Amniotic stem cell (primary cell): ENCODE measurements at places on chromosomes 2 and 18.

DNA sequence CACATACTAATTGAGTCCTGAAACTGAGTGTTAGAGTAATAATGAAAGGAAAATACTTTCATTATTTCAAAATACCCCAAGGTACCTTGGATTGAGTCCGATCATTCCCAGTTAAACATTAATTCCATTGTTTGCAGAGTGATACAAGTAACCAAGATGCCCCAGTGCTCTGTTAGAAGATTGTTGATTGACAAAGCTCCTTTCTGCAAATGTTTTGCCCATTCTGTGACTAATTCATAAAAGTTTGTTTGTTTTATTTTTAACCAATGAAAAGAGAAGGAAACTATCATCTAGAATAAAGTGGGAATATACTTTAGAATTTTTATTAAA lies 124.0 kb downstream of the GULP1 start:
- DNase-seq, result no peak

DNA sequence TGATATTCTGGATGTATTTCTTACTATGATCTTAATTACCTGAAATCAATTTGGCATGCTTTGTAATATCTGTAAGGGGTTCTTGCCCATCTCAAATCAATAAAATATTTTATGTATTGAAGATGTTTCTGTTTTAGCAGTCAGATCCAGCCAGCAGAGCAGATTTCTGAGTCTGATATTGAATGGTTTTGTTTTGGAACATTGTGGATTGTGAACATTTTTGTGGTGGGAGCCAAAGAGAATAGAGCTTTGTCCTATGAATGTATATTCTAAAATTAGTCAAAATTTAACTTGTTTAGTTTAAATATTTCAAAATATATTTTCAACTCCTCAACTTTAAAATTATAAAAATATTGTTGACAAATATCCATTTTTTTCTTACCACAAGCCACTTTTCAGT lies 197.0 kb downstream of the UBE2E3 start:
- DNase-seq, result no peak

GRCh38 chr2:239002954-239003623 lies 155.2 kb downstream of the TWIST2 start:
- DNase-seq, result peak; percentile 50

DNA sequence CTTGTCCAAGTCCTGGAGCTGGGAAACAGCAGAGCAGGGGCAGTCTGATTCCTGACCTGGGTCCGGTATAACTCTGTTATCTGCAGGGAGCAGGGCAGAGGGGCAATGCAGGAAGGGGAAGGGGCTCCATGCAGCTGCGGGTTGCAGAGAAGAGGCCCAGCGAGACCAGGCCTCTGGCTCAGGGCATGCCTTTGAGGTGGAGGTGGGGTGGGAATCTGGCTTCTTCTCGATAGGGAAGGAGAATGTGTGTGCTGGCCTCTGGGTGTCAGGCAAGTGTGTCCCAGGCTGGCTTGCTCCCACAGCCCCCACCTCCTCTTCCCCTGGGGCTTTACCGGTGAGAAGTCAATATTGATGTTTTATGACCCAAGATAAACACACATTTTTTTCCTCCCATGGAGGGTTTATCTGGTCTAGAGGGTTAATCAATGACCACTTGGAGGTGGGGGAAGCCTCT lies 187.1 kb upstream of the HAAO start:
- no peak for DNase-seq

- peak; percentile 46 for DNase-seq
Measured at GRCh38 chr2:33441235-33441810, 35.1 kb upstream of the RASGRP3 start.

GRCh38 chr18:52093171-52093570 lies 246.8 kb upstream of the DCC start:
- DNase-seq, result no peak

GRCh38 chr18:22172594-22173049 lies 3.2 kb downstream of the GATA6 start:
- no peak for DNase-seq

DNA sequence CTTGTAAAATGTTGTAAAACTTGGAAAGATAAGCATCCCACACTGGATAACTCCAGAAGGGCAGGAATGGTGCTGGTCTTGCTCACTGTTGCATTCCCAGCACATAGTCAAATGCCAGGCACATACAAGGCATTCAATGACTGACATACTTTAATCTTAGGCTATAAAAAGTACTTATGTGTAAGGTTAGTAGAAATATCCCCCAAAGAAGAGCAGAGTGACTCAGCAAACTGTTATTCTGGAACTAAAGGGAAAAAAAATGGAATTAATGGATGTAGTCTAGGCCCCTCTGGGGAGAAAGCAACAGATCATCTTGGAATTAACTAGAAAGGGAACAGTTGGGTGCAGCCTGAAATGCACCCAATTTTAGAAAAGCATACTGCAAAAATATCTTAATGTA lies 9.0 kb downstream of the ZBTB14 start:
- no peak for DNase-seq

DNA sequence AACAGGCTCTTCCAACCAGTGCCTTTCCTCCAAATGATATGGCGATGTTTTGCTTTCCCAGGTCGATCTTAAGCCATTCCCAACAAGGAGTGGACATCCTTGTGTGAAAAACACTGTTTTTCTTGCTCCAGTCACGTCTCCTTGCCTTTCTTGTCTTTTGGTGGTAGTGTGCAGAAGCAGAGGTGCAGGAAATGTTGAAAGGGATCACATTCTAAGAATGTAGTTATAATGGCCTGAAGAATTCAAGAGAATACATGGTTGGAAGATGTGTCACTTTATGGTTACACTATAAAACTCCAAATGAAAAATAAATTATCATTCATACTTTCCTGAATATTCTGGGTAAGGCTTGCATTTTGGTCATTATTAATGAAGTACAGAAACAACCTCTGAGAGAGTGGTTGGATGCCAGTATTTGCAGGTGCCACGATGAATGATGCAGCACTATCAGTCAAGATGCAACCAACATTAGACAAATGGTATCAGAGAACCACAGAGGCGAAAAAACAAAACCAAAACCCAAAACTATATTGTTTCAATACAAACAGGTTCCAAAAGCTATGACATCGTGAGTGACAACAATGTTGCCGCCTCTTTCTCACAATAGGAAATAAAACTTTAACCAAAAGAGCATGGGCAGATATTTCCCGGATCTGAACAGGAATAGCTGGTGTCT lies 27.5 kb upstream of the POLE4 start:
- DNase-seq, result no peak

GRCh38 chr18:79826966-79827365 lies 29.2 kb downstream of the KCNG2 start:
- no peak for DNase-seq

- DNase-seq, result peak; percentile 74
Measured at GRCh38 chr2:96251721-96252292, 14.0 kb downstream of the TMEM127 start.

DNA sequence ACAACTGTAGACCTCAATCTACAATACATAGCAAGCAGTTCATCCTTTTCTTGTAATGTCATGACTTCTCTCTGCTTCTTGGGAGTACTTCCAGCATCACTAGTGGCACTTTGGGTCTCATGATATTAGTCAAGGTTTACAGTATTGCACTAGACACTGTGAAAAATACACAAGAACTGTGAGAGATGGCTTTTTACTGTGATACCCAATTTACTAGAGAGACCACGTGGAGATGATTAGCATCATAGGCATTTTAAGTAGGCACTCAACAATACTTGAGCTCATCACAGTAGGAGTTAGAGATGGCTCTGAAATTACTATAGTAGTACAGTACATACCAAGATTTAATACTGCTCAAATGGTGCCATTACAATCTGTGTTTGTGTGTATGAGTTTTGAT lies 112.8 kb upstream of the EML6 start:
- no peak for DNase-seq

- DNase-seq, result no peak
Measured at GRCh38 chr2:7785700-7786099, 868.5 kb downstream of the RNF144A start.

DNA sequence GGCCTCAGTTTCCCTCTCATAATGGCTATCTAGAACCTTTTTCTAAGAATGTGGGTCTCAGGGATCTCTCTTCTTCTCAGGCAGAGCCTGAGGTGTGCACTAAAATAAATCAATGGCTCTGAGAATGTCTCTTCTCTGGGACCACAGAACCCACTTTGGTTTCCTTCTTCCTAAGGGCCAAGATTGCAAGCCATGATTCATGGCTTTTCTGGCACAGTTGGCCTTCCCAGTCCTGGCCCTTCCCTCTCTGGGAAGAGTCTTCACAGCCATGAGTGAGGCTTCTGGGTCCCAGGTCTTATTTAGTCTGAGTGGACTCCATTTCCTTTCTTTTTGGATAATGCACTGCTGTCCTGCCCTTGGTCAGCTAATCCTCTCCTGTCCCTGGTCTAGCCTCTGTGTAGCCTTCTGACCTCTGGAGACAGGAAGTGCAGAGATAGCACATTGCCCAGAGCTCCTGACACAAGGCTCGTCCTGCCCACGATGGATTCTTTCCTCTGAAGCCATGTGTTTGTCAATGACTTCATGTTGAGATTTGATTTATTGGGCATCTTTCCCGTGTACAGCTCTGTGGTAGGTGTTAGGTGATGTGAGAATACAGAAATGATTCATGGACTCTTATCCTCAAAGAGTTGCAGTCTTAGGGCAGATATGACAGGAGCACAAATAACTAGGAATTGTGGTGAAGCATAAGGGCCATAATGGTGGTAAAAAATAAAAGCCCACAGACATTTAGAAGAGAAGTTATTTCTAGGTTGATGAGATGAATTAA lies 245.0 kb downstream of the CLIP4 start:
- DNase-seq, result no peak
